Naive thymus-derived CD8-positive, alpha-beta T cell (primary cell): ENCODE measurements at places on chromosomes 6 and 20. TPM values are rescaled to one million over a fixed set of nuclear protein-coding genes. Genes with fewer than 3 reads are reported as not detected.

Gene MUC21
- total RNA-seq, result not detected

Gene CYP21A2
- 1.2 TPM for total RNA-seq

- H3K27me3 ChIP-seq, result no peaks in the 10 kb centered on the region
These were observed 148.1 kb downstream of the CEBPB start for GRCh38 chr20:50338479-50339391.

- H3K36me3 ChIP-seq, result peaks cover 2% of the 10 kb centered on the region
- no peak overlapping the region for H3K27ac ChIP-seq
- H3K27me3 ChIP-seq, result peaks cover 2% of the 10 kb centered on the region
- no peaks in the 10 kb centered on the region for H3K4me1 ChIP-seq
- no peak overlapping the region for H3K4me3 ChIP-seq
- DNase-seq, result no peak
These were observed 87.3 kb upstream of the AKIRIN2 start for GRCh38 chr6:87789198-87789899.

DNA sequence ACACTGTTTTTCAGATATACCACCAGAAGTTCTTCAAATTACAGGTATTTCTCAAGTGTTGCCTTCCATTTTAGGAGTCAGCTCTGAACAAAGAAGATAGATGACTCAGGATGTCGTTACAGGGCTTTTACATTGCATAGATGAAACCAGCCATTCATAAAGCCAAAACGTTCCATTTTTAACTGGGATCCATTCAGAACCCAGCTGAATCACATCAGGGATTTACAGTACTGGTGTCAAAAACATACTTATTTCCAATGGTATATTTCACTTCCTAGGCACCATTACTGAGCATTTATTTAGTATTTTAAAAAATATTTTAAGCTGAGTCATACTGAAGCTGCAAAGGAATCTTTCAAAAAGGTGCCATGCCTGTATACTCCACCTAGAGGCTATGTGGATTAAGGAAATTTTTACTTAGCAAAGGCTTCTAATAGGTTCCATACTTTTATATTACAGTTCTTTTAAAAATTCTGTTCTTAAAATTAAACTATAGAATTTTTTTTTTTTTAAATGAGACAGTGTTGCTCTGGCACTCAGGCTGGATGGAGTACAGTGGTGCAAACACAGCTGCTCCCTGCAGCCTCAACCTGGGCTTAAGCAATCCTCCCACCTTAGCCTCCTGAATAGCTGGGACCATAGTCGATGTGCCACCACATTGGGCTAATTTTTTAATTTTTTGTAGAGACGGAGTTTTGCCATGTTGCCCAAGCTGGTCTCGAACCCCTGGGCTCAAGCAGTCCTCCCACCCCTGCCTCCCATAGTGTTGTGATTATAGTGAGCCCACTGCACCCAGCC lies 2.6 kb downstream of the ASF1A start:
- peaks cover 48% of the 10 kb centered on the region for H3K4me1 ChIP-seq
- peak overlapping the region; percentile 36 for H3K27ac ChIP-seq
- peak overlapping the region; percentile 78 for H3K4me3 ChIP-seq

Gene PLCB1
- 3.8 TPM for total RNA-seq

DNA sequence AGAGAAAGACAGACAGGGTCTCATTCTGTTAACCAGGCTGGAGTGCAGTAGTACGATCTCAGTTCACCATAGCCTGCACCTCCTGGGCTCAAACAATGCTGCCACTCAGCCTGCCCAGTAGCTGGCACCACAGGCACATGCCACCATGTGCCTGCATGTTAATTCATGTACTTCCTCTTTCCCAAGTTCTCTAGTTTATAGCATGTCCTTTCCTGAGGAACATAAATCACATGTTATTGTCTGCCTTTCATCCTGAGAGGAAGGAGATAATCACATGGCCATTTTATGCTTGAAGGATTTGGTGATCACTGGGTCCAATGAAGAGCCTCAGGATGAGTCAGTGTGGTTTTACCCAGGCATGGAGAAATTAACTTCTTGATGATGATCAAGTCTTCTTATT lies 47.9 kb downstream of the COL11A2 start:
- peaks cover 23% of the 10 kb centered on the region for H3K27me3 ChIP-seq
- no peak for DNase-seq
- H3K4me3 ChIP-seq, result no peak overlapping the region
- H3K4me1 ChIP-seq, result peaks cover 12% of the 10 kb centered on the region
- no peak overlapping the region for H3K27ac ChIP-seq
- H3K36me3 ChIP-seq, result no peaks in the 10 kb centered on the region

GRCh38 chr6:90406957-90407356 lies 110.3 kb upstream of the BACH2 start:
- H3K36me3 ChIP-seq, result no peaks in the 10 kb centered on the region
- H3K4me1 ChIP-seq, result peaks cover 34% of the 10 kb centered on the region
- DNase-seq, result no peak
- no peak overlapping the region for H3K27ac ChIP-seq

GRCh38 chr6:32154514-32155161 lies 697 bp downstream of the PPT2 start:
- peak overlapping the region; percentile 99 for H3K27ac ChIP-seq
- H3K4me3 ChIP-seq, result peak overlapping the region; percentile 100
- no peaks in the 10 kb centered on the region for H3K27me3 ChIP-seq
- H3K4me1 ChIP-seq, result peaks cover 69% of the 10 kb centered on the region

Gene CAP2
- not detected for total RNA-seq

Gene PAX1
- not detected for total RNA-seq

Gene LINC00237
- not detected for total RNA-seq

DNA sequence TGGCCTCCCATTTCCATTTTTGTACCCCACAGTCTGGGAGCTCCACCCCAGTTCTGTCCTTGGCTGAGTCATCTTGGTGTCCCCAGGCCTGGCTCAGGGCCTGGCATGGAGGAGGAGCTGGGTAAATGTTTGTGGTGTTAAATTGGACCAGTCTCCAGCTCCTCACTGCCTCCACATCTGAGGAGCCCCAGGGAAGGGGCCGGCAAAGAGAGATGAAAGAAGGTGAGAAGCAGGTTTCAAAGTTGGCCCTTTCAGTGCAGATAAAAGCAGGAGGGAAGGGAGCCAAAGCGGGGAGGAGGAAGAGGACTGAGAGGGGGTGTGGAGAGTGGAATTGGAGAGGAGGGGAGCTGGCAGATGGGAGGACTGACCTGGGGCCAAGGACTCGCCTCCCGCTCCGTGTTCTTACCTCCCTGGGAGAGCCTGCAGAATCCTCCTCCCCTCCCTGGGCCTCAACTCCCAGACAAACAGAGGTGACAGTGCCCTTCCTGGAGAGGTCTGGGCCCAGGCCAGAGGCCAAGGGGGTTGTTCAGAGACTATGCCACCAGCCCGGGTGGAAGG lies 89.0 kb downstream of the CD40 start:
- no peaks in the 10 kb centered on the region for H3K36me3 ChIP-seq
- H3K27me3 ChIP-seq, result peaks cover 40% of the 10 kb centered on the region
- H3K4me1 ChIP-seq, result peaks cover 26% of the 10 kb centered on the region
- no peak overlapping the region for H3K4me3 ChIP-seq
- no peak for DNase-seq

- no peaks in the 10 kb centered on the region for H3K36me3 ChIP-seq
- H3K4me1 ChIP-seq, result no peaks in the 10 kb centered on the region
- DNase-seq, result no peak
- H3K27ac ChIP-seq, result no peak overlapping the region
- peaks cover 2% of the 10 kb centered on the region for H3K27me3 ChIP-seq
These were observed 20.7 kb downstream of the GATA5 start for GRCh38 chr20:62454904-62455636.

GRCh38 chr6:135008072-135008940 lies 46.3 kb downstream of the HBS1L start:
- H3K27ac ChIP-seq, result peak overlapping the region; percentile 49
- H3K4me1 ChIP-seq, result peaks cover 42% of the 10 kb centered on the region
- no peak overlapping the region for H3K4me3 ChIP-seq
- DNase-seq, result no peak
- H3K27me3 ChIP-seq, result no peaks in the 10 kb centered on the region

Gene HLA-DPB1
- 42.8 TPM for total RNA-seq

Gene AHCY
- 26.8 TPM for total RNA-seq

GRCh38 chr6:133244519-133244918 lies 3.4 kb downstream of the EYA4 start:
- H3K4me1 ChIP-seq, result peaks cover 23% of the 10 kb centered on the region
- H3K4me3 ChIP-seq, result no peak overlapping the region
- no peak overlapping the region for H3K27ac ChIP-seq

Gene HLA-F
- total RNA-seq, result 744 TPM

DNA sequence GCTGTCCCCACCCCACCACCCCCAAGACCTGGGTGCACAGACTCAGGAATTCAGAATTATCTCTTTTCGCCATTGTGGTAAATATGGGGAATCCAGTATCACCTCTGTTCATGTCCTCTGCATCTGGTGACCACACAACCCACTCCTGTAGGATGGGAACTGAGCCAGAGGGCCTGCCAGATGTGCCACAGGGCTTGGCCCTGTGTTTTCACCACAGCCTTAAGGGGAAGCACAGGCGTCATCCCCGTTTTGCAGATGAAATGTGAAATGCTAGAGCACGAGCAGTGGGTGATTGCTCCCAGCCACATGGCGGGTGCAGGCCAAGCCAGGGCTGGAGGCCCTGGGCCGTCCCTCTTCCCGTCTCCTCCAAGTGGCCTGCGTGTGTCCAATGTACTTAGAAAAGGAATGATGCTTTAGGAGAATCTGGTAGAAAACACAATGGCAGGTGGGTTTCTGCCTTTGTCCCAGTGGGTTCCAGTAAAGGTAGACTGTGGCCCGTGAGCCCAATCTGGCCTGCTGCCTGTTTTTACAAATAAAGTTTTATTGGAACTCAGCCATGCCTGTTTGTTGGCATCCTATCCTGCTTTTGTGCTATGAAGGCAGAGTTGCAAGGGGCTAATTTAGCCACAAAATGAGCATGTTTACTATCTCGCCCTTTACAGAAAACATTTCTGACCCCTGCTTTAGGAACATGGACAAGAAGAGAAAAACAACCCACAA lies 309.2 kb downstream of the CDH4 start:
- no peaks in the 10 kb centered on the region for H3K4me1 ChIP-seq
- no peak for DNase-seq
- H3K27ac ChIP-seq, result no peak overlapping the region
- no peak overlapping the region for H3K4me3 ChIP-seq

GRCh38 chr20:52996658-52997057 lies 24.5 kb downstream of the TSHZ2 start:
- no peak overlapping the region for H3K27ac ChIP-seq
- H3K27me3 ChIP-seq, result no peaks in the 10 kb centered on the region
- no peak overlapping the region for H3K4me3 ChIP-seq
- no peaks in the 10 kb centered on the region for H3K36me3 ChIP-seq
- peaks cover 36% of the 10 kb centered on the region for H3K4me1 ChIP-seq
- DNase-seq, result no peak

DNA sequence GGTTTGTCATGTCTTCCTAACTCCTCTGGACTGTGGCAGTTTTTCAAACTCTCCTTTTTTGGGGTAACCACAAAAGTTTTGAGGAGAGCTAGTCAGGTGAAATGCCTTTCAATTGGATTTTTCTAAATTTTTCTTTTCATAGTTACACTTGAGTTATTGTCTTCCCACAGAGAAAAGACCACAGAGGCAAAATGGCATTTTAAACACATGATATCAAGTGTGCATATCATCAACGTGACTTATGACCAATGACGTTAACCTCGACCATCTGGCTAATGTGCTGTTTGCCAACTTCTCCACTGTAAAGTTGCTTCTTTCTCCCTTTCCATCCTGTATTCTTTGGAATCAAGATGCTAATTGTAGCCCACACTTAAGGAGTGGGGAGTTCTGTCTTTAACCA lies 41.3 kb upstream of the SNAP25 start:
- peaks cover 19% of the 10 kb centered on the region for H3K27me3 ChIP-seq
- H3K4me3 ChIP-seq, result no peak overlapping the region
- H3K4me1 ChIP-seq, result peaks cover 6% of the 10 kb centered on the region
- H3K27ac ChIP-seq, result no peak overlapping the region
- no peak for DNase-seq

Gene NHSL1
- 0.05 TPM for total RNA-seq

GRCh38 chr20:19775353-19776253 lies 17.5 kb downstream of the RIN2 start:
- H3K4me3 ChIP-seq, result no peak overlapping the region
- no peak overlapping the region for H3K27ac ChIP-seq
- no peak for DNase-seq
- no peaks in the 10 kb centered on the region for H3K36me3 ChIP-seq
- H3K4me1 ChIP-seq, result no peaks in the 10 kb centered on the region
- peaks cover 9% of the 10 kb centered on the region for H3K27me3 ChIP-seq

DNA sequence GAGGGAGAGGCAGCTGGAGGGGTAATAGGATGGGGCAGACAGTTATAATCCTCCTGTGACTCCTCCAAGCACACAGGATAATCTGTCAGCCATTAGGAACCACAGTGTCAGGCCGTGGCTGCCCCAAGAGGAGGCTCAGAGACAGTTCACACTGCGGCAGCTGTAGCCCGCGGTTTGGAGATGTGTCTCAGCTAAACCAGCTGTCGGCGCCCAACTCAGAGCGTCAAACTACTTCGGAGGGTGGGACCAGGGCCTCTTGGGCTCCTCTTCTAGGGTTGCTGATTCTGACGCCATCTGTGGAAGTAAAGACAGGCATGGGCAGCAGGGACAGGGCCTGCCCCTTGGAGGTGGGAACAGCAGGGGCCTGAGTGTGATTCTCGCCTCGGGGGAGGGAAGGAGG lies 309.8 kb downstream of the CDC5L start:
- H3K4me1 ChIP-seq, result peaks cover 1% of the 10 kb centered on the region
- no peaks in the 10 kb centered on the region for H3K27me3 ChIP-seq
- H3K27ac ChIP-seq, result no peak overlapping the region

- peaks cover 25% of the 10 kb centered on the region for H3K27me3 ChIP-seq
- peaks cover 20% of the 10 kb centered on the region for H3K4me1 ChIP-seq
- no peaks in the 10 kb centered on the region for H3K36me3 ChIP-seq
- no peak for DNase-seq
- peak overlapping the region; percentile 83 for H3K4me3 ChIP-seq
These were observed 24.9 kb upstream of the MAP3K7 start for GRCh38 chr6:90611543-90612312.

DNA sequence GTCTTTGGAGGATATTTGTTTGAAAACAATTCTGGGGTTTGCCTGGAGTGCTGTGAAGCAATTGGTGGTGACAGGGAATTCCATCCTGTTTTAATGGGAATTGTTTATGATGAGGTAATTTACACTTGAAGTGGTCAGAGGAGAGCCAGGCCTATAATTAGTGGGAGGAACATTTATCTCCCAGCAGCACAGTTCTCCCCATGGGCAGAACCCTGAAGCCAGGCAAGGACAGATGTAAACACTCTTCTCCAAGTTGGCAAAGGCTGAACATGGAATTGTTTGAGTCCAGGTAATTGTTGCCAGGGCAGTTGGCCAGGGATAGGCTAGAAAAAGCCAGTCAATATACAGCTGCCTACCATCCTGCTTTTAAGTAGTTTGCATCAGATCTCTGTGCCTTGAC lies 789.7 kb downstream of the FRK start:
- DNase-seq, result no peak
- H3K27ac ChIP-seq, result no peak overlapping the region
- no peaks in the 10 kb centered on the region for H3K36me3 ChIP-seq
- no peak overlapping the region for H3K4me3 ChIP-seq
- H3K4me1 ChIP-seq, result no peaks in the 10 kb centered on the region
